B cell (primary cell): ENCODE measurements at places on chromosomes 6 and 20.

DNA sequence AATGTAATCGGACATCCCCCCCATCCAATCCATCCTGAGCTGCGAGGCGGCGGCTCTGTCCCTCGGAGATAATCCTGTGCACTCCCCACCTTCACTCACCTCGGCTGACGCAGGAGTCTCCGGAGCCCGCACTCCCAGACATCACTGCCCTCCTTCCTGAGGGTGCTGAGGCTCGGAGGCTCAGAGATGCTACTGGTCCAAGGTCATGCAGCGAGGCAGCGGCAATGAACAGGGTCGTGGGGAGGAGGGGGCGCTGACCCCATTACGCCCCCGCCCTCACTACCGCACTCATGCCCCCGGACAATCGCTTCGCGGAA, 485 bp downstream of the ADISSP start:
- no peak for DNase-seq

DNA sequence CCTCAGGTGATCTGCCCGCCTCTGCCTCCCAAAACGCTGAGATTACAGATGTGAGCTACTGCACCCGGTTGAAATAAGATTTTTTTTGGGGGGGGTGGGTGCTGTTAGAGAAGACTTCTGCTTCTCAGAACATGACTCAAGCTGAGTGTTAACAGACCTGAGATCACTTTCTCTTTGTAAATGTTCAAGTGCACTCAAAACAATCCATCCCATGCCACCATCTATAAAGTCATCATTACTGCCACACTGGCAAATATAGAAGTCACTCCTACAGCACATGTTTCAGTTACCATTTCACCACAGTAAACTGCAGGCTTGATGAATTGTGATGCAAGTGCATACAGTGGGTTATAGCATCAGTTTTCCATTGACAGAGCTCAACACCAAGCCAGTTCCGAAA, 9.0 kb downstream of the VPS16 start:
- DNase-seq = no peak

- peak; percentile 33 for DNase-seq
Measured at GRCh38 chr20:21105429-21106170, 558 bp downstream of the LINC00237 start.

- no peak for DNase-seq
Measured at GRCh38 chr6:18004256-18004985, 17.0 kb upstream of the KIF13A start.

DNA sequence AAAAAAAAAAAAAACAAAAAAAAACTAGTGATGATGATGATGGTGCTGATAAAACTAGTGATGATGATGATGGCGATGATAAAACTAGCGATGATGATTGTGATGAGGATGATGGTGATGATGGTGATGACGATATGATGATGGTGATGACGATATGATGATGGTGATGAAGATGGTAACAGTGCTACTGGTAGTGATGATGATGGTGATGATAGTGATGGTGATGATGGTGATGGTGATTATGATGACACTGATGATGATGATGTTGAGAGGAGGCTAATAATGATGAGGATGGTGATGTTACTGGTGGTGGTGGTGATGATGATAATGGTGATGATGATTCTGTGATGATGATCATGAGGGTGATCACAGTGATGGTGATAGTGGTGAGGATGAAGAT, 345.5 kb upstream of the CDH4 start:
- DNase-seq = no peak

DNA sequence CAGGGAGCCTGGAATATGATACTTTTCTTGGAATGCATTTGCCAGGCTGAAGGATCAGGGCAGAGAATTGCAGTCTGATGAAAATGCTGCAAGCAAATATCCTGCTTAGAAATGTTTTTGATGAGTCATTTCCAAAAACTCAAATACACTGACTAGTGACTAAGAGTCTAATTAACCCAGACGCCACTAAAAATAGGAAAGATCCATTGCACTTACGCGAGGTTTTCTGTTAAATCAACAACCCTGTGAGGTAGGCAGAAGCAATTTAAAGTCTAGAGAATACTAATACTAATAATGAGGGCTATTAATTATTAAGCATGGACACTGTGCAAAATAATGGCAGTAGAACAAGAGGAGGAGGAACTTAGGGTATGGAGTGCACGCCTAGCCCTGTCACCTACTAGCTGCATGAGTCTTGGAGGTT, 130.1 kb upstream of the DOK5 start:
- no peak for DNase-seq

DNA sequence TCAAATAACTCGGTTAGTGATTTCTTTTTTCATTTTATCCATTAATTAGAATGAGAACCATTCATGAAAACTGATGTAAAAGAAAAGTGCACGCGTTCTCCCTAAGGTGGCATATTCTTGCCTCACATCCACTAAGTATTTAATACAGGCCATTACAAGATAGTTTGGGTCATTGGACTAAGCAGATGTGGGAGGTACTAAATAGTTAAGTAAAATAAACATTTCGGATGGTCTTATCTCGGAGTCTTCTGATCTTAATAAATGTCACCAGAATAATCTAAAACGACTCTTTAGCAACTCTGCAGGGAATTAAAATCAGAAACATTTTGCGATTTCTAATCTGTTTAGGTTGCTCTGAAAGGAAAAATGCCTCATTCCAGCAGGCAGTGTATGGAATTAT, 78.7 kb downstream of the RFX6 start:
- DNase-seq = no peak

DNA sequence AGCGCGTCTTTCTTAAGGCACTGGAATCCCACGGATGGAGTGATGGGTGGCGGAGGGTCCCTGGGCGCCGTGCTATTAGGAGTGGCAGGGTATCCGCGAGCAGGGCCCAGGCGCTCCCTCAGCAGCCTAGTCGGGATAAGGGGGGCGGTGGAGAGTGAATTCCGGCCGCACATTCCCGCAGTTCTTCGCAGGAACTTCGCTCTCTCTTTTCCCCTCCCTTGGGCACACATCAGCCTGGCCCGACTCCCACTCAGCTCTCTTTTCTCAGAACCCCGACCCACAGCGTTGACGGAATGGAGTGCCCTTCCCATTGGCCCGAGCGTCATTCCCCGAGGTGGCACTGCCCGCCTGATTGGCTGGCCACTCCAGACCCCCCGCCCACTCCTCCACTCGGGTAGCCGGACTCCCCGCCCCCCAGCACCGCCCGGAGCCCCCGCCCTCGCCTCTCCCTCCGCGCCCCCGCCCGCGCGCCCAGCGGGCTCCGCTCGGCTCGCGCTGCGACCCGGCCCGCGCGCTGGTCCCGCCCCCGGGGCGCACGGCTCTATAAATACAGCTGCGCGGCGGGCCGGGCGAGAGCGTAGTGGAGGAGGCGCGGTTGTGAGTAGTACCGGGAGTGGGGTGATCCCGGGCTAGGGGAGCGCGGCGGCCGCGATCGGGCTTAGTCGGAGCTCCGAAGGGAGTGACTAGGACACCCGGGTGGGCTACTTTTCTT, at the start of gene ID4:
ID4 (plus strand) TSS at position 572 of the 712 bp plus-strand sequence. CDS start 385 bp downstream, outside the sequence.
- no peak for DNase-seq

DNA sequence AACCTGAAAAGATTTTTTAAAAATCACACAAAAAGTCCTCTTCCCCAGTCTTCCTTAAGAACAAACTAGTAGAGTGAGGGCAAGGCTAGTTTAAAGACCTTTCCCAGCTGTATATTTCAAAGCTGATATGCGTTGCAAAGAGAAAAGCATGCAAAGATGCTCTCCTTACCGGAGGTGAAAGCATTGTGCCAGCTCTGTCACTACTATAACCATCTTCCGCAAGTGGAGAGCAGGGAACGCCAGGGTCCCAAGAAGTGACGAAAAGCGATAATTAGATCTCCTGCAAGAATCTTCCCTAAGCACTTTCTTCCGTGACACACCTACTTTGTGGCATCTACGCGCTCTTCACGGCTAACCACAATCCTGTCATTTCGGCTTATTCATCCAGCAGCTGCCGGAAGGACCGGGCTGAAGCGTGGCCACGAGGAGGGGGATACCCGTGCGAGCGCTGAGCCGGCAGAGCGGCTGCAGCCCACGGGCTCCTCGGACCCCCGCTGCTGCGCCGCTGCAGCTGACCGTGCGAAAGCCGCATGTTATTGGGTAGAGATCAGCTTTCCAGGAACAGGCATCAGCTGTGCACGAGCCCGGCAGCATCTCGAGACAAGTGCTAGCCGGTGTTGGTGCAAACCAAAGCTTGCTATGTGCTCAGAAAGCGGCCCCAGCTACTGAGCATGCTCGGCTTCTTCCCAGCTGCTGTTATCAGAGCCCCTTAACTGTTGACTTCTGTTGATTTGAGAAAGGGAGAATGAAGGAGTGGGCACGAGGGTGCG, 57.2 kb upstream of the ARHGAP18 start:
- peak; percentile 51 for DNase-seq

- no peak for DNase-seq
Measured at GRCh38 chr6:54291738-54292137, 16.5 kb upstream of the TINAG start.
